Ovary (tissue), 10 donors: ENCODE measurements at places on chromosomes 1 and 21.

DNA sequence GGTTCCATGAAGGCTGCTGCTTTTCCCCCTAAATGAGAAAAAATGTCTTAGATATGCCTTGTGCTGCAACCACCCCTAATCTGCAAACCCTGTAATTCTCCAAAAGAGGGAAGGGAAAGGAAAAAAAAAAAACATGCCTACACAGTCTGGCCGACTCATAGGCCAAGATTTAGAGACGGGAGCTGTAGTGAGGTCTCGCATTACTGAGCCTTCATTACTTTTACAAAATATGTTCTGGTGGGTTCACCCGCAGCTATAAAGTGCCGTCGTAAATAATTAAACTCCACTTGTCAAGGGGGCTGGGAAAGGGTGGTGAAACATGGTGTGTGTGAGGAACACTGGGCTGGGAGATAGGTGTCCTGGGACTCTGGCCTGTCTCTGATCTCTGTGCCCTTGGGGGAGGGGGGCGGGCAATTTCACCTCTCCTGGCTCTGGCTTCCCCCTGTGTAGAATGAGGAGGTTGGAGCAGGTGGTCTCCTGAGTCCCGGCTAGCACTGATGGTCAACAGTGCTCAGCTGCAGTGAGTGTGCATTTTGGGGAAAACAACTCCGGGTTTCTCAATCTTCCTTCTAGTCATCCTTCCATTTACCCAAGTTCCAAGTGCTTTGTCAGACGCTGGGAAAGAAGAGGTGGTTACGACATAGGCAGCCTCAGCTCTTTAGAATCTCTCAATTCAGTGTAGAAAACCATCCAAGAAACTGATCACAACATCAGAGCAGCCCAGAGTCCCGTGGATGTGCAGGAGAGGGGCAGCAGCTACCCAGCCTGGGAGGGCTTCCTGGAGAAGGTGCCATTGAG lies 82.3 kb downstream of the ACTL8 start:
- DNase-seq = no peak

DNA sequence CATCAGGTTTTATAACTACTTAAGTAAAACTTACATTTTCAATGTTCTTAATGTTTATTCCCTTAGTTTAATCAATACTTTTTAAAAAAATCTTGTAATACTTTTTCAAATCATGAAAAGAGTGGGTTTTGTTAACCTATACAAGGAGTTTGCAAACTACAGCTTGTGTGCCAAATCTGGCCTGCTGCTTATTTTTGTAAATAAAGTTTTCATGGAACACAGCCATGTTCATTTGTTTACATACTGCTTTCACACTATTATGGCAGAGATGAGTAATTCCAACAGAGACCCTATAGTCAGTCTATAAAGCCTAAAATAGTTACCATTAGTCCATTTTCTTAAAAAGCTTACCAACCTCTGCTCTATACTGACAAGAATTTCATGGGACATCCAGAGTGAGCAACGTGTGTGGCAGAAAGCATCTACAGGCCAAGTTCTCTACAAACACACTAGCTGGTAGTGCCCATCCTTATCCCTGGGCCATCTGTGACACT lies 42.6 kb downstream of the ERO1B start:
- no peak for DNase-seq

DNA sequence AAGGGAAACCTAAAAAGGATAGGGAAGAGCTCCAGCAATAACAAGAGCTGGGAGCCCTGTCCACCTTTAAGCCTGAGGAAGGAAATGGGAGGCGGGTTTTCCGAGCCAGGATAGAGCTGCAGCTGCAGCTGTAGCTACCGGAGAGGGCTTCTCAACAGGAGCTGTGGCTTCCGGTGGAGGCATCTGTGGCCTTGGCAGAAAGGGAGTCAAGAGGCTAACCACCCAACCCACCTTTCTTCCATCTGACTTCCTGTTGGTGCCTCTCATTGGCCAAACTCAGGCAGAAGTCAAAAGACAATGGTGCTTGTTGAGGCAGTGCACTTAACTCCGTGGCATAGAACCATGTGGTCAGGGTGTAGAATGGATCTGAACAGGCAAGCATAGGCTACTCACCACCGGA lies 313.1 kb upstream of the DAB1 start:
- no peak for DNase-seq

DNA sequence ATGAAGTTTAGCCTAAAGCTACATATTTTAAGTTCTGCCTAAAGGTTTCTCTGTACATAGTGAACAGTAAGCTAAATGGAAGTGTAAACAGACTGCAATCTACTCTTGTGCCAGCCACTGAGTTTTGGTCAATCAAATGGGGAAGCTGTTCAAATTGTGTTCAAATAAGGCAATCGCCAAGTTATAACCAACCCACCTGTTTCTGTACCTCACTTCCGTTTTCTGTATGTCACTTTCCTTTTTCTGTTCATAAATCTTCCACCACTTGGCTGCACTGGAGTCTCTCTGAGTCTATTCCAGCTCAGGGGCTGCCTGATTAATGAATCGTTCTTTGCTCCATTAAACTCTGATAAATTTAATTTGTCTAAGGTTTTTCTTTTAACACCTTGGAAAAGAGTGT lies 10.8 kb upstream of the THEM4 start:
- no peak for DNase-seq

- no peak for DNase-seq
These were observed 103.2 kb downstream of the BEND5 start for GRCh38 chr1:48673332-48674105.

DNA sequence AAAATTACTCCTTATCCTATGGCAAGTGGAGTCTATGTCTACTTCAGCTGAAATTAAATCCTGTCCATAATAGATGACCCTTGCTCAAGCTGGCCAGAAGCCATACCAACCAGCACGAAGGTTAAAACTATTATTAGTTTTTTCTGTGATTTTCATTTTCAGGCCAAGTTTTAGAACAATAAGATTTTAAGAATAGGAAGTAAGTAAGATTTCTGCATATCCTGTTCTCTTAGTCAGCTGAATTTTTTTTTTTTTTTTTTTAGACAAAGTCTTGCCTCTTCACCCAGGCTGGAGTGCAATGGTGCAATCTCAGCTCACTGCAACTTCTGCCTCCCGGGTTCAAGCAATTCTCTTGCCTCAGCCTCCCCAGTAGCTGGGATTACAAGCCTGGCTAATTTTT lies 6.1 kb upstream of the RBP7 start:
- no peak for DNase-seq

GRCh38 chr1:203534526-203534925 lies 40.6 kb downstream of the OPTC start:
- DNase-seq = peak; percentile 79

DNA sequence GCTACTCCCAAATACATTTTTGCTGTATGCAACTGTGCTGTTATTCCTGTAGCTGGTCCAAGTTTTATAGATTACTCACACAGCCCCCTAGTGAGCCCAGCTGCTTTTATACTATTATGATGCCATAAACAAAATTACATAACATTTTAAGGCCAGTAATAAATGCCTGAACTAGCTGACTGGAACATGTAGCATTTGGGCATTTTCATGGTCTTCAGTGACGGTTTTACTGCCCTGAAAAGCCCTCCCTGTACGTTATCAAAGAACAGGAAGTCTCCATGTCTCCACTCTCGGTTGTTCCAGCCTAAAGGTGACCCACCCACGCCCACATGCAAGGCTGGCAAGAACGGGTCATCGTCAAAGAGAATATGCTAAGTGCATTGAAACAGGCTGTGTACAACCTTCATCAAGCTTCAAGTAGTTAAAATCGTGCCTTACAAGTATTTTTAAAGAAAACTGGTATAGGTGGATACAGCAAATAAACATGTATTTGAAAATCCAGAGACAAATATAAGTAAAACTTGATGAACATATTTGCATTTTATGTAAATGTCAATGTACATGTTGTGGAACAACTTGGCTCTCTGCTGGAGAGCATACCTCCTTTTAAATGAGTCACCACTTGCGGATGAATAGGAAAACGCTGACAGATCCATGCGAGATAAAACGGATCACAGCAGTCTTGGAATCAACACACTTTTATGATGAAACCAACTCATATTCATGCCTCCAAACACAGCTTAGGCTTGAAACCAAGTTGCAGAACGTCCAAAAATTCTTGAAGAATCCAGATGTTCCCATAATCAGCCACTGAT lies 520.5 kb downstream of the SMYD3 start:
- no peak for DNase-seq

DNA sequence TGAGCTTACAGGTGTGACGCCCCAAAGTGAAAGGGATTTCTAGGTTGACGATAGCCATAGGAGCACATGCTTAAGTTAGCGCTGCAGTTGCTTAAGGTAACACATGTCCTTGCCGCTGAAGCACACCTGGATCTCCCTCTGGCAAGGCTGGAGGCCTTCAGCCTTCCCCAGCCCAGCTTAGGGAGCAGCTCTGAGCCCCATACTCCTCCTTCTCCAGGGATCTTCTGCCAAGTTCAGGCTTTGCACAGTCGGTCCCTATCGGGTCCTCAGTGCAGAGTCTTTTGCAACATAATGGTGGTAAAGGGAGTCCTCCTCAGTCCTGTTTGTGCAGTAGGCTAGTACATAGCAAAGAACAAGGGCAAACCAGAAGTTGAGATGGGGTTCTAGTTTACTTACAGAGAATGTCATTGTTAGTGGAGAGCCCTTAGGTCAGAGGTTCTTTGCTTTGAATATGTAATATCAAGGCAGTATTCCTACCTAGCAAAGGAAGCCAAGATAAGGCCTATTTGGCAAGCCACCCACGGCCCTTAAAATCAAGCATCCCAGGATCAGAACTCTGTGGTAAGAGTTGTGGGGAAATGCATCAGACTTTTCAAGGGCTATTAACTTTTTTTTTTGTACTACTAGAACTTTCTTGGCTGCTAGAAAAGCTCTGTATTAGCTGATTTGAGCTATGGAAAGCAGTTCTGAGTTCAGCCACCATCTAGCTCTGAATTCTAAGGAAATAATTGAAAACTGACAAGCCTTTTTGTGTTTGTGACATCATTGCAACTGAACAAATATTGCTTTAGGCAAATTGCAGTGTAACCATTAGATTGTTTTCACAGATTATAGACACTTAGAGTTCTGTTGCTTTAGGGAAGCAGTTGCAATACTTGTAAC lies 1.4 kb downstream of the EVA1C start:
- DNase-seq = peak; percentile 31

GRCh38 chr1:47771751-47772150 lies 225.4 kb downstream of the TRABD2B start:
- DNase-seq = no peak

- DNase-seq = no peak
These were observed 5.1 kb upstream of the ZNF326 start for GRCh38 chr1:89989799-89990198.

GRCh38 chr1:200174525-200175295 lies 147.2 kb downstream of the NR5A2 start:
- no peak for DNase-seq

DNA sequence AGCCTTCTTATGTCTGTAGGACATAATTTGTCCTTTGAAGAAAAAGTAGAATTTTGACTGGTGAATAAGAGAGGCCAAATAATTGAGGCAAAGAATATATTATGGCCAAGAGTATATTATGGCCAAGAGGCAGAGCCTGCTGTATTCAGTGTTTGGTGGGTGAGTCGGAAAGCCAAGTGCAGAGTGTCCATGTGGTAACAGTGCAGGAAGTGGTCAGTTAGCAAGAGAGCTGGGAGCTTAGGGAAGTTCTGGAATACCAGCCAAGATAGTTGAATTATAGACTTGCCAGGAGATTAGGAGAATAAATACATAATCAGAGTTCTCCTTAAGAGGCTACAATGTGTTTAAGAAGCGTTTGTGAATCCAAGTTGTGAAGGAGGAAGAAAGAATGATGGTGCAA lies 131.5 kb upstream of the LMO4 start:
- DNase-seq = no peak

- no peak for DNase-seq
These were observed 5.2 kb upstream of the RGS13 start for GRCh38 chr1:192630521-192631287.

GRCh38 chr1:166479052-166479631 lies 312.3 kb upstream of the FAM78B start:
- DNase-seq = peak; percentile 35

DNA sequence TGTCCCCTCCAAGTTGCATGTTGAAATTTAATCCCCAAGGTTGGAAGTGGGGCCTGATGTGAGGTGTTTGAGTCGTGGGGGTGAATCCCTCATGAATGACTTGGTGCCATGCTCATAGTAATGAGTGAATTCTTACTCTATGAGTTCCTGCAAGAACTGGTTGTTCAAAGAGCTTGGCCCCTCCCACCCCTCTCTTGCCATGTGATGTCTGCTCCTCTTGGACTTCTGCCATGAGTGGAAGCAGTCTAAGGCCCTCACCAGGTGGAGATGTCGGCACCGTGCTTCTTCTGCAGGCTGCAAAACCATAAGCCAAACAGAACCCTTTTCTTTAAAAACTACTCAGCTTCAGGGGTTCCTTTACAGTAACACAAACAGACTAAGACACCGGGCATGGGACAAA lies 14.3 kb downstream of the G0S2 start:
- no peak for DNase-seq

DNA sequence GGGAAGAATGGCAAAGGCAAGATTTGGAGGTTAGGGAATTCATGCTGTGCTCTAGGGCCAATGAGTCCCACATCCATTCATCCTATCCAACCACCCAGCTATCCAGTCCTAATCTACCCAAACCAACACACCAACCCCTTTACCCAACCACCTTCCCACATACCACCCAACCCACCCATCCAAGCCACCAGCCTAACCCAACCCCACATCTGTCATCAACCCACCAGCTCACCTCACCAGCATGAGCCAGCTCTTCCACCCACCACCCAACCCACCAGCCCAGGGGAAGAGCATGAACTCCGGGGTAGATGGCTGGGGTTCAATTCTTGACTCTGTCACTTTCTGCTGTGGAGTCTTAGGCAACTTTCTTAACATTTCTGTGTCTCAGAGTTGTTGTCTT lies 35.9 kb upstream of the DISP3 start:
- DNase-seq = no peak

DNA sequence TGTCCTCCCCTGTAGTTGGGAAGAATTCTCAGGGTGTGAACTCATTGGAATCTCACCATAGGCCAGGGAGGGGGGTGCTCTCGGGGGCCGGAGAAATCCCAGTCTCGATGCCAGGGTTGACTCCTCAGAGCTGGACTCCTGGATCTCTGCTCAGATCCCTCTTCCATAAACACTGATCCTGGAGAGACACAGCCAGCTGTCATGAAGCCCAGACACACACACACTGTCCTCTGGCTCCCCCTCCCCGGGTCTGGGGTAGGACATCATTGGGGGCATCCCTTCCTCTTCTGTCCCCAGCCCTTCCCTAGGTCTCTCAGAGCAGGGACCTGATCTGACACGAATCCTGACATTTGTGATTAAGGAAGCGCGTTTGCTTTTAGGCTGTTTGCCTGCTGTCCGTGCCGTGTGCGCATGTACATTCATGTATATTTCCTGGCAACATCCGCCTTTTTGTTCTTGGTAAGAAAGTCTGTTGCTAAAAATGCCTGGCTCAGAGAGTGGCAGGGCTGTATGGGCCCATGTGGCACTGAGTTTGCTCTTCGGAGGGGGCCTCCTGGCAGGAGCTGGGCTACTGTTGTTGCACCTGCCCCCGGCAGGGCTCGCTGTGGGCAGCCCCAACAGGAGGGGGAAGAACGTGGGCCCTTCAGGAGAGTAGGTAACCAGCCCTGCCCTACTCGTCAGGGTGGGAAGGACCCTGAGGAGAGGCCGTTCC lies 45.4 kb upstream of the SELENON start:
- no peak for DNase-seq
